Right hindlimb (tissue), 1 donor: ENCODE measurements at places on chromosomes 5 and 9.

- DNase-seq = peak; percentile 35
Observed at GRCh38 chr5:101390151-101390908, 487.2 kb upstream of the ST8SIA4 start.

GRCh38 chr9:8733131-8733954 lies 933.8 kb upstream of the DMAC1 start:
- peak; percentile 82 for DNase-seq

DNA sequence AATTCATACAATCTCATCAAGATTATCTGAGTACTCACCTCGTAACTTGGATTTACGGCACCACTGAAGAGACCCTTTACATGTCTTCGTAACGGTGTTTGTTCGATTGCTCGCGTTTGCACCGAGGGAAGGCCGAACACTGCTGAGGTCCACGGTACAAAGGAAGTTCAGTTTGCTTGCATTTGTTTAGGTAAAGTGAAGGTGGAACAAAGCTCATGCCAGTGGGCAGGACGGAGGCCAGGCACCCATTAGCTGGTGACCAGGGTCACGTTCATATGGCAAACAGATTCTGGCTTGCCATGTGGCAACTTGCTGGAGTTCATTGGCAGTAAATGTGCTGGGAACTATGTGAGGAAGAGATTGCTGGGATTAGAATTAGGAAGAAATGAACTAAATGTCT lies 164.8 kb downstream of the MACROH2A1 start:
- peak; percentile 4 for DNase-seq

DNA sequence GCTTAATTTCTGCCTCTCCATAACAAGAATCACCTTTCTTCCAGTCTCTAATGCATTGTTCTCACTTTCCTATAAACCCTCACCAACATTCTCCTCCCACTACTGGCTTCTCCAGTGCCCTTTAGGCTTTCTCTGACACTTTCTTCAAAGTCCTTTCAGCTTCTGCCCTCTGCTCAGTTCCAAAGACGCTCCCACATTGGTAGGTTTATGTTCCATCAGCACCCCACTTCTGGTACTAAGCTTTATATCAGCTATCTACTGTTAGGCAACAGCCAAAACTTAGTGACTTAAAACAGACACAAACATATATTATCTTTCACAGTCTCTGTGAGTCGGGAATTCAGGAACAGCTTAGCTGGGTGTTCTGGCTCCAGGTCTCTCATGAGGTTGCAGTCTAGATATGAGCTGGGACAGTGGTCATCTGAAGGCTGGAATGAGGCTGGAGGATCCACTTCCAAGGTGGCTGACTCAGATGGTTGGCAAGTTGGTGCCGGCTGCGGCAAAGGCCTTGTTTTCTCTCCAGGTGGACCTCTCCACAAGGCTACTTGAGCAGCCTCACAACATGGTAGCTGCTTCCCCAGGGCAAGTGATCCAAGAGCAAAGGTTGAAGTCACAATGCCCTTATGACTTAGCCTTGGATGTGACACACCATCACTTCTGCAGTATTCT lies 37.4 kb downstream of the BOD1 start:
- no peak for DNase-seq

GRCh38 chr9:17116400-17116837 lies 18.4 kb upstream of the CNTLN start:
- DNase-seq = no peak

GRCh38 chr9:98099346-98099745 lies 19.7 kb downstream of the TRIM14 start:
- DNase-seq = no peak

DNA sequence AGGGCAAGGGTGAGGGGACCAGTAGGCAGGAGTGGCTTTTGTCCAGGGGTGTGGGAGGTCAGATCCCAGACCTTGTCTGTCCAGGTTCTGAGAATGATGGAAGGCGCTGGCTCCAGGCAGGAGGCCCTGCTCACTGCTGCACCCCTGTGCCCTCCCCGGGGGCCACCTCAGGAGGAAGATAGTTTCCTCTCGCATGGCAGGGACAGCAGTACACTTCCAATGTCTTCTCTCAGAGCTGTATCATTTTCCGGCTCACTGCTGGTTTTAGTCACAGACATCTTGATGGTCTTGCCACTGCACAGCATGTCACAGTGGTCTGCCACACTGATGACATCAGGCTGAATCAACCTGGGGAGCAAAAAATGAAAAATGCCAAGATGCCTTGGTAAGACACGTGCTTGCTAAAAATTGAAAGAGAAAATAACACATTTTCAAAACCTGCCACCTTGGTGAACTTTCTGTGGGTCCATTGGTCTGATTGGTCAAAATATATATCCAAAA lies 3.3 kb upstream of the SLC6A3 start:
- DNase-seq = peak; percentile 16

- DNase-seq = no peak
Observed at GRCh38 chr5:151522226-151522625, 68.9 kb downstream of the FAT2 start.

GRCh38 chr5:146340260-146341081 lies 1.8 kb downstream of the POU4F3 start:
- peak; percentile 78 for DNase-seq
